ENCODE measurements at places on chromosomes 7 and 10.

- DNase-seq = no peak
Measured at GRCh38 chr10:118332948-118333710, 9.0 kb downstream of the FAM204A start.

DNA sequence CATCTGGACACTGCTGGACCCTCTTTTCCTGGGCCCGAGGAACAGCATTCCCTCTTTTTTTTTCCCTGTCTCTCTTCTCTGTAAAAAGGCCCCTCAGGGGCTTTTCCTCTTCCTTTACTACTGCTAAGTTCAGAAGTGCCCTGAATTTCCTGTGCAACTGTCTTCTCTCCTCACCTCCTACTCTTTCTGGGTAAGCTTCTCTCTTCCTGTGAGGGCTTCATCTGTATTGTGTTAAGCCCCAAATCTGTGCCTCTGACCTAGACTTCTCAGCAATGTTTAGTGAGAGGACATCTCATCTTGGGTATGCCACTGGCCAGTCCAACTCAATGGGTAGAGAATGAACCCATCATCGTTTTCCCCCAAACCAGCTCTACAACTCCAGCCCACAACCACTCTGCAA lies 174.2 kb downstream of the PTEN start:
- no peak for DNase-seq

GRCh38 chr10:43000651-43001426 lies 76.0 kb upstream of the RET start:
- no peak for DNase-seq

DNA sequence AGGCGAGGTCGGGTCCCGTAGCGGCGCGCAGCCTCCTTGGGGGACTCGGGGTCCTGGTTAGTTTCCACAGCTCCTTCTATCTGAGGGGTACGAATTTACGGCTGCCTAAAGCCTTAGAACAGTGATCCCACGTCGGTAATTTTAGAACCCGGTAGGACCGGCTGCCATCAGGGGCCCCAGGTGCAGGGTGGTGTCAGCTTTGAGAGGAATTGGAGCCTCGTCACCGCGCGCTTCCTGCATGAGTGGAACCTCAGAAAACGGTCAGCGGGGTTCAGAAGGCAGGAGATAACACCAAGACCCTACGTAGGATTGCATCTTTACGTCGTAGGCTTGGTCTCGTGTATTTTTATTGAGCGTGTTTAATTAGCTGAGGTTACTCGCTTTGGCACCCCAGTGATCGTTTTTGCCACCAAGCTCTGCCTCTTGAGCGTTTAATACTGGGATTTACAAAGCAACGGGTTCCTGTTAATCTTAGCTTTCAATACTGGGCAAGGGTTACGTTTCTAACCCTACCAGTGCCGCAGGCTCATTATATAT lies 443 bp downstream of the RNF32 start:
- peak; percentile 30 for DNase-seq

DNA sequence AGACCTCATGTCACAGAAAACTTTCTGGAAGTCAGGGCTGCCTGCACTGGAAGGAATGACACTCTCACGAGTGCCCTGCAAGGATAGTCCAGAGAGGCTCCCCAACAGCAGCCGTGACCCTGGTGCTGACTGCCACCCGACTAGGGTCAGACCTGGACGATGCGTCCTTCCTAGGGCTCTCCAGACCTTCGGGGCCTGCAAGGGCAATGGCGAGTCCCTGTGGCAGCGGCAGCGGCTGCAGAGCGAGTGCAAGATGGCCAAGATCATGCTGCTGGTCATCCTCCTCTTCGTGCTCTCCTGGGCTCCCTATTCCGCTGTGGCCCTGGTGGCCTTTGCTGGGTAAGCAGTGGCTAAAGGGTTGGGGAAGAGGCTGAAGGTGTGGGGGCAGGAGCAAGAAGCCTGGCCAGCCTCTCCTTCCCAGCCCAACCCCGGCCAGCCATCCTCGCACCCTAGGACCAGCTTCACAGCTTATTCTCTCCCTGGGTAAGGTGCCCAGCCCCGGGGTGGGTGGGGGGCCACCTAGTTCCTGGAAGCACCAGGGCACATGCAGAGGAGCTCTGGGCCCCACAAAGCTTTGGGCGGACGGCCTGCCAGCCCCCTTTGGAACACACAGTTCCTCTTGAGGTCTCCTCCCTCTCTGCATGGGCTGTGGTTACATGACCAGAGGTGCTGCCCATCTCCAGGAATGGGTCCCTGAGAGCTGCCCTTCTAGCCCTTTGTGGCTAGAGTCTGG lies 5.5 kb downstream of the OPN4 start:
- DNase-seq = no peak

DNA sequence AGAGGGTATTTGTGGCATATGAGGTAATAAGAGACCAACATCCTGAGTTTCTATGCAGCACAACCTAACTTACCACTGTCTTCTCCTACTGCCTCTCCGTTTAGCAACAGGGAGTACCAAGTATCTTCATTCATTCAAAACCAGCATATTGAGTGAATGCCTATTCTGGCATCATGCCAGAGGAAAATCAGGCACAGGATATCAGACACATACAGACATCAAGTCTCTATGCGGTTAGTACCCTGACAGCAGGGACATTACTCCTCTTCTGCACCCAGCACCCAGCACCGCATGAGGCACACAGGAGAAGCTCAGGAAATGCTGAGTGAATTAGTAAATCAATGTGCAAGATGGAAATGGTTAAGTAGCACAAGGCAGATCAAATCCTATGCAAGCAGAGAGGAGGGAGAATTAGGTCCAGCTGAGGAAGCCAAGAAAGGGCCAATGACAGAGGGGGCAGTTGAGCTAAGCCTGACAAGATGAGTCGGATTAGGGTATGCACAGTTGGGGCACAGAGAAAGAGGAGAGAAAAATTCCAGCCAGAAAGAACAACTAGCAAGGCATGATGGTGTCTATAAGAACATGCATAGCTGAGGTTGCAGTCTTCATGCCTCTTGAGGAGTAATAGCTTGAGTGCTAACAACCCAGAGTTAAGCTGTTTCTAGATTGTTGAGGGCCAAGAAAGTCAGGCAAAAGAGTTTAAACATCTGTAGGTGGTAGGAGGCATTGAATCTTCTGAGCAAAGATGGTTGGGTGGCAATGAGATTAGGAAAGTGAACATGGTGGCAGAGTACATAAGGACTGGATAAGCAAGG lies 146.0 kb downstream of the PLXNA4 start:
- DNase-seq = no peak

- no peak for DNase-seq
Measured at GRCh38 chr10:109467551-109467950, 455.8 kb downstream of the XPNPEP1 start.

DNA sequence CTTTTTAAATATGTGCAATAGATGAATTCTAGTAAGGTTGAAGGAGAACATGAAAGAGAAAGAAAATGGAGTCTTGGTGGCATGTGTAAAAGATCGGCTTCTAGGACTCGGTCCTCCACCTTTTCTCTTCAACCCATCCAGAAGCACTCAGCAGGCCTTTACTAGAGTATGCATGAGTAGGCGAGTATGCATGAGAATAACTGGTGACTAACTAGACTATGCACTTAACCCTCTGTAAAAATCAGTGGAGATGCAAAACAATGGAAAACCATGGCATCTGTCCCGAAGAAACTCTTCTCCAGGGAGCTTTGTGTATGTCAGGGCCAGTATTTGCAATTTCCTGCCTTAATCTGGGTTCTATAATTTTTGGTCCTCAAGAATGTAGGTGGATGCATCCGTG lies 40.0 kb upstream of the GRB10 start:
- DNase-seq = no peak

DNA sequence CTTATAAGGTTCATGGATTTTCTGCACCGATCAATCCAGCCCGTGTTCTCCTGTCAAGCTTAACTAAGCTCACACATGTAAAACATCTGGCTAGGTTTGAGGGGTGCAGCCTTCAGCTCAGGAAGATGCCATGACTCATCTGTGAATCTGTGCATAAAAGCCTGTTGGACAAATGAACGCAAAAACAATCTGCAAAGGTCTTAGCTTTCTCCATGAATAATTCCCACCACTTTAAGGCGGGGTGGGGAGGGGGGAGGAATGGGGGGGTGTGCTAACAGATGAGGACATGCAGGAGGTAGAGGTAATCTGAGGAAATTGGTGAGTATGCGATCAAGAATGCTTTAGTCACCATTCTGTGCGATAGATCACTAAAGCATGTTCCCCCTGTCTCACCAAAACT lies 4.8 kb downstream of the DOCK4 start:
- DNase-seq = no peak

- no peak for DNase-seq
Measured at GRCh38 chr10:133394801-133395221, 854 bp downstream of the MTG1 start.

- no peak for DNase-seq
Measured at GRCh38 chr7:31271641-31272405, 68.7 kb downstream of the NEUROD6 start.

GRCh38 chr7:137696988-137697387 lies 149.8 kb downstream of the DGKI start:
- no peak for DNase-seq

DNA sequence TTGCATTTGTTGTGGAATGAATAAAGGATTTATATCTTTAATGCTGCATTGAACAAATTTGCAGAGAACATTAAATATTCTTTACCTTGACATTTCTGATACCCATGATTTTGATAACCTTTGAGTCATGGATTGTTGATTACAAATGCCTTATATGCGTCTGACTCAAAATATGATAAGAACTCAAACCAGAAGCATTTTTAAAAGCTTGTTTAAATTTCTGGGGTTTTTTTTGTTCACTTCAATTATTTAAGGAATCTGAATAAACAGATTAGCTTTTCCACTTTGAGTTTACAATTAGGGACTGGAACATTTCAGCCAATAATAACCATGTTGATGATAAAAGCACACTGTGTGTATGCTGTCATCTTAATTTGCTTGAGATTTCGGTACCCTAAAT lies 253.5 kb downstream of the NRG3 start:
- no peak for DNase-seq

GRCh38 chr7:132377703-132378584 lies 198.3 kb downstream of the PLXNA4 start:
- DNase-seq = no peak

DNA sequence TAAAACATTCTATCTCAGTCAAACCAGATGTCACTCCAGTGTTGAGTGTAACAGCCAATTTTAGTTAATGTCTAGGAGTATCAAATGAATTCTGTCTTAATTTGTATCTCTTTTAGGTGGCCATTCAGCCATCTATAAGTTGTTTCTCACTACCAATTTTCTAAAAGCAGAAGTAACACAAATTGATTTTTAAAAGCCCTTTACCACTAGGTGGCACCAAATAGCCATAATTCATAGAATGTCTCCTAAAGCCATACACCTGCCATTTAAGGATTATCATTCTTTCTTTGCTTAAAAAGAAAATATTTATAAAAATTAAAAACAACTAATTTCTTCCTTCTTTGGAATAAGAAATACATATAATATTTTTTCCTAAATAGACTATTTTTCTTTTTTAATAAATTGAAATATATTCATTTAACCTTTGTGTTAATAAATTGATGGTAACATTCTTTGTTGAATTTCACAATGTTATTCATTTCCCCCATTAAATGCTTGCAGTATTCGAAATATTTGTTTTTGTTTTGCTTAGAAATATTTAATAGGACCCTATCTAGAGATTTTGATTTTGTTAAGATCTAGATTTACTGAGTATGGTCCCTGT lies 107.8 kb upstream of the PPP1R3A start:
- peak; percentile 84 for DNase-seq

GRCh38 chr10:122307669-122308416 lies 36.7 kb downstream of the BTBD16 start:
- DNase-seq = no peak

- no peak for DNase-seq
Measured at GRCh38 chr7:66055321-66055956, 20.2 kb upstream of the ASL start.

DNA sequence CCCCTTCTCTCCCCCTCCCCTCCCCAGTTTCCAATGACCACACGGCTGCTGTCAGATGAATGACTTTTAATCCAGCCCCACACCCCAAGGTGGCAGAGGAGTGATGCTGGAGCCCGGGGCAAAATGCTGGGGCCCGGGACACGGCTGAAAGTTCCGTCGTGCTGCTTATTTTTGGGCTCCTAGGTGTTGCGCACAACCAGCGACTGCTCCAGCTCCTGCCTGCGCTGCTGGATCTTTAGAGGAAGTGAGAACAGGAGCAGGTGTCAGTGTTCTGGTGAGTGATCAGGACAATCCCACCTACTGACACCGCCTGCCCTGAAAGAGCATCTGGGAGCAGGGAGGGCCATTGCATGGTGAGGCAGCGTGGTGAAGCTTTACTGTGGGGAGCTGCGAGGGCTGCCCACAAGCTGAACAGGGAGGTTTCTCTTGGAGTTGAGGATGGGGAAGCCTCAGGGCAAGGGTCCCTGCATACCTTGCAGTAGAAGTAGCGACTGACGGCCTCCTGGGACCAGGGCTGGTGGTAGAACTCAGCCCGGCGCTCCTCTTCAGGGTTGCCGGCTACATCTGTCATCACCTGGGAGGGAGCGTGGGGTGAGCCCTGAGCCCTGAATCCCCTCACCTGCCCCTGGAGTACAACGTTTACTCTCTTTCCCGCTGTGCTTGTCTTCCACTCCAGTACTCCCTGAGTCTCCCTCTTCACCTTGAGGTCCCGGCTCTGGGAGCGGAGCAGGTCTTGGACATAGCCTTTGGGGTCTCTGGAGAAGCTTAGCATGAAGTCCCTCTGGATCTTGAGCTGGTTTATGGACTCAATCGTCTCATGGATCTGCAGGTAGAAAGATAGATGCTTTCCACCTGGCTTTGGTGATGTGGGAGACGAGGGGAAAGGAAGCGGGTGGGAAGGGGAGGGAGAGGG lies 6.9 kb downstream of the CHPF2 start:
- DNase-seq = no peak

- DNase-seq = no peak
Measured at GRCh38 chr10:131444862-131445461, 133.4 kb upstream of the TCERG1L start.

GRCh38 chr10:86160890-86161585 lies 205.6 kb downstream of the GRID1 start:
- DNase-seq = no peak

- no peak for DNase-seq
Measured at GRCh38 chr10:88979603-88980002, 11.0 kb upstream of the FAS start.

DNA sequence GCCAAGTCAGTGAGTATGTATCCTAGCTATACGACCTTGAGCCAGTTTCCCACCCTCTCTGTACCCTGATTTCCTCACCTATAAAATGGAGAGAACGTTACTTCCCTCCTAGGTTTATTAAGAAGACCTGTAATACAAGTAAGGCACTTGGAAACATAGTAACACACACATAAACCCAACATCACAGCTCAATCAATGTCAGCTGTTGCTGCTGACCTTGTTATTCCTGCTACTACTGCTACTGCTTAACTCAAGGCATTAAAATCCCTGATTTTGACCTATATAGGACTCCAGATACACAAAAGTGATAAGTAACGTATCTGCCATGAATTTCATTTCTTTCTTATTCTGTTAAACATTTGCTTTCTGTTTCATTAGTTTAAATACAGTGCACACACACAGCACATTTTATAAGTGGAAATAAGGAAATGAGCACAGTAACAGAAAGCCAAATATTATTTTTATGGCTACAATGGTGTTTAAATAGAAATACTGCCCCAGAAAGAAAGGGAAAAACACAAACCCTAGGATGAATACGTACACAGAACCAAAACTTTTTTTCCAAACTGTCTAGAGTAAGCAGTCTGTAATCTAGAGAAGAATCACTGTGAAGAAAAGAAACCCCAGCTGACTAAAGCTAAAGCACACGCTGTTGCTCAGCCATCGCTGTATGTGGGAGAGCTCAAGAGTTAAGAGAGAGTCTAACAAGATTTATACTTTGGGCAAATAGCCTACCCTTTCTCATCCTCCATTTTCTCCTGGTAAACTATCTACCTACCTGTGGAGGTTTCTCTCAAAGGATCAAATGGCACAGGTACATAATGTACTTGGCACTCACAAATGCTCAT lies 19.0 kb downstream of the NAPEPLD start:
- DNase-seq = no peak

- no peak for DNase-seq
Measured at GRCh38 chr10:129677377-129677927, 210.4 kb downstream of the MGMT start.

All from NCI-H2081 (cell line).